ENCODE measurements at places on chromosomes 2 and 18.

DNA sequence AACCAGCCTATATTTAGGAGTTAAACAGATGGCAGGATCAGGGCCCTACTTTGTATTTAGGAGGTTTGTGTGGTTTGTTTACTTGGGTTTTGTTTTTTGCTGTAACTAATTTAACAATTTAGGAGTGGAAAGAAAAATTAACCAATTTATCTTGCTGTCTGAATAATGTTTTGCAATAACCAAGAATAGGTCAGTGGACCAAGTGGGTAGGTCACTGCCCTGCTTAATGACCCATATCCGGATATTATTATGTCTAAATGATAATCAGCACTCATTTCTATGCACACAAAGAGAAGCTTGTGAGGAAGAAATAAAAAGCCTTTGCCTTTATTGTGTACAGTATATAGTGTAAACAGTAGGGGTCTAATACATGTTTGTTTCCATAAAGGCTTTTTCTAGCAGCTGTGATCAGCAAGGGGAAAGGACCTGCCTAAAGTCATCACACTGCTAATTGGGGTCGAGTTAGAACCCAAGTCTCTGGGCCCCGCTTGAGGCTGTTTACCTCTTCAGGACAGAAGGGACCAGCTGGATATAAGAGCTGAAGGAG is 76.6 kb downstream of the TGOLN2 start:
- no peak for DNase-seq

GRCh38 chr2:238421695-238422035 is 5.1 kb upstream of the ASB1 start:
- no peak for DNase-seq

DNA sequence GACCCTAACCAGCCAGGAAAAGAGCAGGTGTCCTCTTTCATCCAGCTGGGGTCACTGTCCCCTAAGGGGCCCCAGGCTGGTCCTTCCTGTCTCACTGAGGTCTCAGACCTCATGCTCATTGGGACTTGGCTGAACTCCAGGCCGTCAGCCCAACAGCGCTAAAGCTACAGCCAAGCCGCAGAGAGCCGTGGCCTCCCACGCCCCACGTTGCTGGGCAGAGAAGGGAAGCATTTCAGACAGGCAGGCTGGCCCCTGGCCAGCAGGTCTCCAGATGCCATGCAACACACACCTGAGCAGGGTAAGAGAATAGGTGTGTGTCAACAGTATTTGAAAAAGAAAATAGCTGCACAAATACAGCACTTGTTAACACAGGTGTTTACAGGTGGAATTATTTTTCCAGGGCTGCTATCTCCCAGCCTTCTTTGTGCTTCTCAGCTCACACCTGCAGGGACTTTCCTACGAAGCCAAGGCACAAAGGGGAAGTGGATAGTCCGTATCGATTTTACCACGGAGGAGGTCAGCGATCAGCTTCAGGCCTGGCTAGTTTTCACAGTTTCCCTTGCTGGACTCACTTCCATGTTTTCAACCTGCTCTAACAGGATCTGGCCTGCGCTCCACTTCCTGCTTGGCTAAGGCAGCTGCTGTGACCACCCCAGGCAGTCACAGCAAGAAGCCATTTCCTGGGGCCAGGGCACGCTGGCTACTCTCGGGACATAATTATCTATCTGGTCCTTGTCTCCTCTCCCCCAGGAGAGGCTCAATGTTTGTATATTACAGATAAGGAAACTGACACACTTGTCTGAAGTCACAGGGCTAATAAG is 156.1 kb upstream of the ID2 start:
- DNase-seq = no peak

- no peak for DNase-seq
These were observed 238.9 kb downstream of the FHOD3 start for GRCh38 chr18:36536426-36536825.

- DNase-seq = no peak
These were observed 38.4 kb upstream of the NCKAP5 start for GRCh38 chr2:133606616-133607015.

- no peak for DNase-seq
These were observed 31.9 kb upstream of the PNO1 start for GRCh38 chr2:68125821-68126220.

DNA sequence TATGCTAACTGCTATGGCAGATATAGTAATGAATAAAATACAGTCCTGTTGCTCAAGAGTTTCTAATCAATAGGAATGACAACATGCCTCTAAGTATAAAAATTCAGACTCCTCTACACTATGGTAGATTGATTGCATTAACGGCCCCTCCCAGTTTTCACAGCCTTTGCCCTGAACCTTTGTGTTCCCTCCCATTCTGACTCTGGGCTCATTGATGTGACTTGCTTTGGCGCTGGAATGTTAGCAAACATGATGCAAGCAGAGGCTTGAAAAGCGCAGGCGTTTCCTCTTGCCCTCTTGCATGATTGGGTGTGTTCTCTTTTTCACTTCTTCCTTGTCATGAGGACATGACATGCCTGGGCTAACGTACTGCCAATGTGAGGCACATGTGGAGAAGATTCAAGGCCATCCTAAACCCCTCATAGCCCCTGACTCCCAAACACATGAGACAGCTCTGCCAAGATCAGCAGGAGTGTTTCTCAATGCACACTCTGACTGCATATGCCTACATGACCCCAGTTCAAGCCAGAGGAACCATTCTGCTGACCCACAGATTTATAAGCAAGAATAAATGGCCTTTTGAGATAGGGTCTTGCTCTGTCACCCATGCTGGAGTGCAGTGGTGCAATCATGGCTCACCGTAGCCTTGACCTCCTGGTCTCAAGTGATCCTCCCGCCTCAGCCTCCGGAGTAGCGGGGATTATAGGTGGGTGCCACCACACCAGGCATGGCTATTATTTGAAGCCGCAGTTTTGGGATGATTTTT is 49.7 kb upstream of the CD28 start:
- DNase-seq = no peak

- DNase-seq = no peak
These were observed 16.2 kb upstream of the ZNF512 start for GRCh38 chr2:27566628-27567027.

DNA sequence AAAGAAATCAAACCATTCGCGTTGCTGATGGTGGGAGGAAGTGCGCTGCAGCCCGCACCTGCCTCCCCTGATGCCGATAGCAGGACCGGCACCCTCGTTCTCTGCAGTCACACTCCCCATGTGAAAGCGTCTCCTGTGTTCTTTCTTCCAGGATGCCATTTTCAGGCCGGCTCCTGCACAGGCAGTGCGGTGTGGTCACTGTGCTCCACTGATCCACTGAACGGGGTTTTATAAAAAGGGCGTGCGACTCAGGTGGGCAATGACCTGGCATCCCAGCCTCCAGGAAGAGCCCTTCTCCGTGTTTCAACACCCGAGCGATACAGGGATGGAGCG is 88.3 kb upstream of the SNTG2 start:
- DNase-seq = no peak

DNA sequence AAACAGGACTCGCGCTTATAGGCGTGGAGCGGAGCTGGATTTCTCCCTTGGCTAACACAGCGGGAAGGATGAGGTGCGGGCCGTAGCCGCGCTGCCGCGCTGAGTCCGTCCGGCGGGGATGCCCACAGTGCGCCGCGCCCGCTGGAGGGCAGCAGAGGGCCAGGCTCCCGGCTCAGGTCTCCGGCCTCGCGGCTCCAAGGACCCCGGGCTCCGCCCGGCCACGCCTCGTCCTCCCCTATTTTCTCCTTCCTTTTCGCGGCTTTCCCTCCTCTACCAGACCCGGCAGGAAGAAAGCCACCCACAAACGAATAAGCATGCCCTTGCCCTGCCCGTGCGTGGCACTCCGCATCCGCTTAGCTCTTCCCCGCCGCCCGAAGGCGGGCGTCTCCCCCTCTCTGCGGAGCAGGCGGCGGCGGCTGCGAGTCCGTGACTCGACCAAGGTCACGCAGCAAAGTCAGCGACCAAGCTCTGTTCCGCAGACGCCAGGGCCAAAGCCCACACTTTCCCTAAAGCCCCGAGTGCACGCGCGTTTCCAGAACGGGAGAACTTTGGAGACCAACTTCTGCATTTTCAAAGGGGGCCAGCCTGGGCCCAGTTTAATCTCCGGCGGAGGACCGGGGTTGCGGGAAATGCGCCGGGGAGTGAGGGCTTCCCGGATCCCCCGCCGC is 48.5 kb downstream of the KCNIP3 start:
- DNase-seq = no peak

GRCh38 chr2:43029186-43029585 is 197.2 kb downstream of the ZFP36L2 start:
- no peak for DNase-seq

DNA sequence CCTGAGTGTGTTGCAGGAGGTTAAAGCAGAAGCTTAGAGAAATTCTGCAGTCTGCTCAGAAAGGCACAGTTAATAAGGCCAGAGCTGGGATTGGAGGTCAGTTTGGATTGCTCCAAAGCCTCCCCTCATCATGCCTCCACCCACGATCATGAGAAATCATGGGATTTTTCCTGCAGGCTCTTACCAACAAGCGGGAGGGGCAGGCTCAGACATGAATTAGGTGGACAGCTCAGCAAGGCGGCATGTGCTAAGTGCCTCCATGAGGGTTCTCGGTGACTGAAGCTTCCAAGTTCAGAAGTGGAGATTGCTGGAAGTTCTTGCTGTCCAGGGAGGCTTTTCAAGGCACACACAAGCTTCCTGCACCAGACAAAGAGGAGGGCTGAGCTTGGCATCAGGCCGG is 163.8 kb downstream of the SETBP1 start:
- DNase-seq = no peak

- DNase-seq = peak; percentile 80
These were observed at the start of gene FASTKD1 for GRCh38 chr2:169573160-169573973. TSS of gene FASTKD1 (minus strand) at chr2:169573865. CDS start at chr2:169572029, 1,836 bp downstream.

GRCh38 chr2:237143676-237144440 is 58.2 kb downstream of the COPS8 start:
- DNase-seq = no peak

DNA sequence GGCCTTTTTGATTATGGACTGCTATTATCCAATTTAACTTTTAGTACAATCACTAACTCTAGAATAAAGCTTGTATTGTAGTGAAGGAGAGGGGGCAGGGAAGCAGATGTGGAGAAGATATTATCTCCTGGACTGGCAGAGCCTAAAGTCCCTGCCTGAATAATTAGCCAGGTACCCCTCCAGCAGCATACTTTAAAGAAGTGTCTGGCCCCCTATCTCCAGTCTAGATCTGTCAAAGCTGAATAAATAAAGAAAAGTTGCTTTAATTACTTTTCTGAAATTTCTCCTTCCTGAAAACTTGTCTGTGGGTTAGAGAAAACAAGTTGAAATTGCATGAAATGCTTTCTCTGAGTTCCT is 258.2 kb downstream of the SLC8A1 start:
- DNase-seq = no peak

DNA sequence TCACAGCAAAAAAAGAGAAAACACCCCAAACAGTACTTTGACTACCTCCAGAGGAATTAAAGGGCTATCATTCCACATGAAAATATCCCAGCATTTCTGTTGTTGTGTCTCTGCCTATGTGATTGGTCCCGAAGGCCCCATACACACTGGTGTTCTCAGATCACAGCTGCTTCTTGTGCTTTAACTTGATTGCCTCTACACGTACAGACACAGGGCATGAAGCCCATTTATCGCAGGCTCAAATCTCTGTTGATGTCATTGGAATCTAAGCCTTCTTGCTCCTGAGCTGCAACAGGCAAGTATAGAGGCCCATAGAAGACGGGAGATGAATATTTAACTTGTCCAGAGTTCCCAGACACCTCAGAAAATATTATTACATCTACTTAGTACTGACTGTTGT is 405.2 kb downstream of the NCKAP5 start:
- no peak for DNase-seq

GRCh38 chr2:112749755-112750559 is 14.5 kb downstream of the CKAP2L start:
- peak; percentile 63 for DNase-seq

All from effector memory CD4-positive, alpha-beta T cell (primary cell).